Endodermal cell (in vitro differentiated cells): ENCODE measurements at places on chromosomes 5 and 9. TPM values are rescaled to one million over a fixed set of nuclear protein-coding genes. Genes with fewer than 3 reads are reported as not detected.

The TMOD1 gene
- total RNA-seq = 3.6 to 6.1 TPM (median 4.1 TPM) in 3 replicates

The ORM1 gene
- 1.4 to 1.8 TPM in 2 of 3 replicates, not detected in the other for total RNA-seq

The SH3RF2 gene
- 2.2 and 2.6 TPM in 2 replicates for total RNA-seq

The WHRN gene
- 12.8 to 14.5 TPM (median 13.1 TPM) in 3 replicates for total RNA-seq

The C9orf43 gene
- total RNA-seq = 0.40 and 0.90 TPM in 2 replicates

The SELENOP gene
- total RNA-seq = 121 TPM in 2 replicates

The SEMA6A gene
- 325 and 328 TPM in 2 replicates for total RNA-seq

The SAXO1 gene
- 0.04 and 0.23 TPM in 2 replicates for total RNA-seq

The ZNF618 gene
- 20.7 to 39.2 TPM (median 34.5 TPM) in 3 replicates for total RNA-seq

The EIF4E1B gene
- 1.1 and 1.4 TPM in 2 replicates for total RNA-seq

The ABL1 gene
- 76.7 to 101 TPM (median 94.1 TPM) in 3 replicates for total RNA-seq

The CATSPER3 gene
- total RNA-seq = 0.63 and 0.68 TPM in 2 replicates

The PCA3 gene
- not detected in 3 replicates for total RNA-seq

The STOM gene
- total RNA-seq = 26.2 and 26.6 TPM in 2 replicates

The AMBP gene
- 0.54 and 0.68 TPM in 2 replicates for total RNA-seq

The TMEM8B gene
- total RNA-seq = 18.3 to 23.5 TPM (median 19.4 TPM) in 3 replicates

The ARL14EPL gene
- not detected in 2 replicates for total RNA-seq

The KIAA1191 gene
- 164 to 191 TPM (median 172 TPM) in 3 replicates for total RNA-seq

The TAF11L5 gene
- not detected in 3 replicates for total RNA-seq

The LHX2 gene
- total RNA-seq = 0.23 to 0.29 TPM (median 0.27 TPM) in 3 replicates

The COL27A1 gene
- 43.8 to 66.3 TPM (median 47.5 TPM) in 3 replicates for total RNA-seq

The CFAP157 gene
- total RNA-seq = 0.20 to 0.82 TPM (median 0.27 TPM) in 3 replicates
